Activated naive CD8-positive, alpha-beta T cell treated with anti-CD3 and anti-CD28 coated beads, Interleukin-2, amount 10 ng/mL, durations not matched to agents 7 days and 5 days (primary cell): ENCODE measurements at places on chromosomes 16 and 17. TPM values are rescaled to one million over a fixed set of nuclear protein-coding genes. Genes with fewer than 3 reads are reported as not detected.

HEXD gene
- 84.1 TPM for total RNA-seq

CPNE2 gene
- total RNA-seq: 11.0 TPM

QPRT gene
- total RNA-seq: 7.4 TPM

IL34 gene
- not detected for total RNA-seq

KRT33B gene
- total RNA-seq: not detected
